ENCODE measurements at places on chromosomes 7 and 10. TPM values are rescaled to one million over a fixed set of nuclear protein-coding genes. Genes with fewer than 3 reads are reported as not detected.

DNA sequence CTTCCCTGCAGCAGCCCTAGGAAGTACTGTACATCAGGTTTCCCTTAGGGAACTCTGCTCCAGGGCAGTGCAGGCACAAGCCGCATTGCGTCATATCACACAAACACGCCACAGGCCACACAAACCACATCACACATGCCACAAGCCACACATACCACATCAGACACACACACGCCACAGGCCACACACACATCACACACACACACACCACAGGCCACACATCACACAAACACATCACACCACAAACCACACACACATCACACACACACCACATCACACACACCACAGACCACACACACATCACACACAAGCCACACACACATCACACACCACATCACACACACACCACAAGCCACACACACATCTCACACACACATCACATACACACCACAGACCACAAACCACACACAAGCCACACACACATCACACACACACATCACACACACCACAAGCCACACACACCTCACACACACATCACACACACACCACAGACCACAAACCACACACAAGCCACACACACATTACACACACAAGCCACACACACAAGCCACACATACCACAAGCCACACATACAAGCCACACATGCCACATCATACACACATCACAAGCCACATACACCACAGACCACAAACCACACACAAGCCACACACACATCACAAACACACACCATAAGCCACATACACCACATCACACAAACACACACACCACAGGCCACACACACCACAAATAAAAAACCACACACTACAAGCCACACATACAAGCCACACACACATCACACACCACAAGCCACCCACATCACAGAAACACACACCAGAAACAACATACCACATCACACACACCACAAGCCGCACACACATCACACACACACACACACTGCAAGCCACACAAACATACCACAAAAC lies 53.4 kb downstream of the TMEM209 start:
- H3K36me3 ChIP-seq, result no peaks in the 10 kb centered on the region
- peaks cover 13% of the 10 kb centered on the region for H3K27me3 ChIP-seq
- no peak overlapping the region for H3K27ac ChIP-seq
- no peak overlapping the region for H3K4me3 ChIP-seq

DNA sequence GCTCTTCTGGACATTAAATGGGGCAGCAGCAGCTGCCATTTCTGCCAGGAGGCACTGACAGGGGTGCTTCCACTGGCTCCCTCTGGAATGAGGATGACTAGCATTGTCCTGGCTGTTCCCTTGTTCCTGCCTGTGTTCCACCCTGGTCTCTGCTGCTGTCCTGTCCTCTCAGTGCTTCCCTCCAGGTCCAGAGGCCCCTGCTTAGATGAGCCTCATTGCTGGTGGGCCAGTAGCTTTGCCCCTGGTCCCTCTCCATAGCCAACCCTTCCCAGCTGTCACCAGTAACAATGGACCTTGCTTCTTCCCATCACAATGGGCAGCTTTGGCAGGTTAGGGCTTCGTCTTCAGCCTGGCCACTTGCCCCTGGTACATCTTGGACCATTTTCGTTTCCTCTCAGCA lies 561.1 kb downstream of the TCERG1L start:
- no peaks in the 10 kb centered on the region for H3K4me1 ChIP-seq
- H3K36me3 ChIP-seq, result no peaks in the 10 kb centered on the region
- no peak for DNase-seq
- no peak overlapping the region for H3K27ac ChIP-seq
- H3K27me3 ChIP-seq, result no peaks in the 10 kb centered on the region

GRCh38 chr7:89511900-89512299 lies 642.4 kb upstream of the STEAP1 start:
- H3K27ac ChIP-seq, result no peak overlapping the region
- no peak overlapping the region for H3K4me3 ChIP-seq
- DNase-seq, result no peak
- no peaks in the 10 kb centered on the region for H3K36me3 ChIP-seq
- no peaks in the 10 kb centered on the region for H3K27me3 ChIP-seq
- H3K4me1 ChIP-seq, result no peaks in the 10 kb centered on the region

DNA sequence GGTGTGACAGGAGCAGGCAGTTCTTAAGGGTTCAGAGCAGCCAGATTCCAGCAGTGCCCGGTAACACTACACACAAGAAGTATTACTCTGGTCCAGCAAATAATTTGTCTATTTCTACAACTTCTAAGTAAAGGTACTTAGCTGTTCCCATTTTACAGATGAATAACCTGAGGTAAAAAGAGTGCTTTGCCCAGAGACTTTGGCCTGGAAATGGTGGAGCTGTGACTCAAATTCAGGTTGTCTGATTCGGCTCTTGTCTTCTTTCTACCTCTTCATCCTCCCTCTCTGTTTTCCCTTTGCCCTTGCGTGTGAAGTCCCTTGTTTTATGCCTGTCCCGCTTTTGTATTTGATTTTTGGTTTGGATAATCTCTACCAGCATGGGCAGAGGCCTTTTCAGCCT lies 17.1 kb downstream of the SFRP5 start:
- H3K27ac ChIP-seq, result no peak overlapping the region
- H3K36me3 ChIP-seq, result peaks cover 43% of the 10 kb centered on the region
- DNase-seq, result no peak
- no peaks in the 10 kb centered on the region for H3K27me3 ChIP-seq
- H3K4me3 ChIP-seq, result no peak overlapping the region

DNA sequence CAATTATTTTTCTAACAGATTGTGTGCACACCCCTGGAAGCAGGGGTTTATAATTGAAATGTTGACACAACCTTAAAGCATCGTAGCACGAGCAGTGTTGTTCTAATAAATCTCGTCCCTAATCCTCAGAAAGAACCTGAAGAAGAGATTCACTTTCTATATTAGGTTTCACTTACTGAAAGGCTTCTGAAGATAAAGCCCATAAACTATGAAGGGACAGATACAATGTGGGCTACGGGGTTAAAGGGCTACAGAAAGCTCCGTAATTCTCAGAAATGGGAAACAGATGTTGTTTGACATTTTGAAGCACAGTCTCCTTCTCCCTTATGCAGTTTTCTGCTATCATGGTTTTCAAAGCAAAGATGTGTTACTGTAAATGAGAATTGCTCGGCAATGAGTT lies 479.6 kb downstream of the GATA3 start:
- H3K27me3 ChIP-seq, result no peaks in the 10 kb centered on the region
- no peak overlapping the region for H3K27ac ChIP-seq
- H3K4me3 ChIP-seq, result no peak overlapping the region
- H3K4me1 ChIP-seq, result no peaks in the 10 kb centered on the region
- H3K36me3 ChIP-seq, result no peaks in the 10 kb centered on the region
- no peak for DNase-seq

- no peak for DNase-seq
- H3K4me3 ChIP-seq, result no peak overlapping the region
- peaks cover 10% of the 10 kb centered on the region for H3K27me3 ChIP-seq
- H3K4me1 ChIP-seq, result no peaks in the 10 kb centered on the region
- no peaks in the 10 kb centered on the region for H3K36me3 ChIP-seq
Measured at GRCh38 chr10:46222364-46222935, 64.3 kb upstream of the ANTXRL start.

- no peak overlapping the region for H3K4me3 ChIP-seq
- H3K27me3 ChIP-seq, result no peaks in the 10 kb centered on the region
- DNase-seq, result no peak
- H3K4me1 ChIP-seq, result no peaks in the 10 kb centered on the region
Measured at GRCh38 chr7:44906965-44907364, 21.6 kb upstream of the PURB start.

DNA sequence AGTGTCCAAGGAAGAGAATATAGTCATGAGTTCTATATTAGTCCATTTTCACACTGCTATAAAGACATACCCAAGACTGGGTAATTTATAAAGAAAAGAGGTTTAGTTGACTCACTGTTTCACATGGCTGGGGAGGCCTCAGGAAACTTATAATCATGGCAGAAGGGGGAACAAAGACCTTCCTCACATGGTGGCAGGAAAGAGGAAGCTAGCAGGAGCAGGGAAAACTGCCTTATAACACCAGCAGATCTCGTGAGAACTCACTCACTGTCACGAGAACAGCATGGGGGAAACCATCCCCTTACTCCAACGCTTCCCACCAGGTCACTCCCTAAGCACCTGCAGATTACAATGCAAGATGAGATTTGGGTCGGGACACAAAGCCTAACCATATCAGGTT lies 139.0 kb upstream of the ZNF438 start:
- no peak overlapping the region for H3K27ac ChIP-seq
- no peak overlapping the region for H3K4me3 ChIP-seq
- no peaks in the 10 kb centered on the region for H3K4me1 ChIP-seq
- H3K27me3 ChIP-seq, result no peaks in the 10 kb centered on the region
- no peaks in the 10 kb centered on the region for H3K36me3 ChIP-seq

Gene IGFBP3
- polyA plus RNA-seq, result 14.0 TPM

Gene SFXN2
- 5.0 TPM for polyA plus RNA-seq

Gene TMEM130
- not detected for polyA plus RNA-seq

Gene TMEM229A
- polyA plus RNA-seq, result not detected

Gene FAM25G
- 10.6 TPM for polyA plus RNA-seq

Gene TFR2
- 0.07 TPM for polyA plus RNA-seq

Gene HOXA6
- polyA plus RNA-seq, result 0.72 TPM
